ENCODE measurements at places on chromosomes 7 and 10. TPM values are rescaled to one million over a fixed set of nuclear protein-coding genes. Genes with fewer than 3 reads are reported as not detected.
A peak's percentile ranks its signal among the peaks of the same experiment; 100 is the strongest.

DNA sequence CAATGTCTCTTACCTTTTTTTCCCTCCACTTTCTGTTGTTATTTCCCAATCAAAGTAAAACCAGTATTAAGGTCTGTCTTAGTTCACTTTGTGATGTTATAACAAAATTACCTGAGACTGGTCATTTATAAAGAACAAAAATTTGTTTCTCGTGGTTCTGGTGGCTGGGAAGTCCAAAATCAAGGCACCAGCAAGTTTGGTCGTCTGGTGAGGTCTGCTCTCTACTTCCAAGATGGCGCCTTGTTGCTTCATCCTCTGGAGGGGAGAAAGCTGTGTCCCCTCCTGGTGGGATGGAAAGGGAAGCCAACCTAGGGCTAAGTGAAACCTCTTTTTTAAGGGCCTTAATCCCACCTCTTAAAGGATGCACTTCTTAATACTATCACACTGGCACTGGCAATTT, 22.3 kb upstream of the INSYN2A start:
- DNase-seq = no peak

DNA sequence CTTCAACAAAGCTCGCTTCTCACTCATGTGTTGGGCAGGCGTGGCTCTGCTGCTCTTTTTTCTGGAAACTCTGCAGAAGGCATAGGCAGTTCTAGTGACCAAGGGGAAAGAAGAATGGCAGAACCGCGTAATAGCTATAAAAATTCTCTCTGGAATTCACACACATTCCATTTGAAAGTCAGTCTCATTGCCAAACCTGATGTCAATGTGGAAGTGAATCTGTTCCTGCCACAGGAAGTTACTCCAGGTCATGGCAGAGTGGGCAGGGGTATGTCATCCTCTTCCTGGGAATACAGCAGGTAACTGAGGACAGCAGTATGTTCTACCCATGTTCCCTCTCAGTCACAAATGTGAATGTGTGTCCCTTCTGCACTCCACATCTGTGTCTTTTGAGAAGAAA, 8.2 kb upstream of the PAXIP1 start:
- DNase-seq = no peak

- no peak for DNase-seq
Observed at GRCh38 chr7:39741942-39742623, 118.7 kb downstream of the RALA start.

GRCh38 chr10:31949266-31949665, 20.6 kb upstream of the ARHGAP12 start:
- DNase-seq = no peak

DNA sequence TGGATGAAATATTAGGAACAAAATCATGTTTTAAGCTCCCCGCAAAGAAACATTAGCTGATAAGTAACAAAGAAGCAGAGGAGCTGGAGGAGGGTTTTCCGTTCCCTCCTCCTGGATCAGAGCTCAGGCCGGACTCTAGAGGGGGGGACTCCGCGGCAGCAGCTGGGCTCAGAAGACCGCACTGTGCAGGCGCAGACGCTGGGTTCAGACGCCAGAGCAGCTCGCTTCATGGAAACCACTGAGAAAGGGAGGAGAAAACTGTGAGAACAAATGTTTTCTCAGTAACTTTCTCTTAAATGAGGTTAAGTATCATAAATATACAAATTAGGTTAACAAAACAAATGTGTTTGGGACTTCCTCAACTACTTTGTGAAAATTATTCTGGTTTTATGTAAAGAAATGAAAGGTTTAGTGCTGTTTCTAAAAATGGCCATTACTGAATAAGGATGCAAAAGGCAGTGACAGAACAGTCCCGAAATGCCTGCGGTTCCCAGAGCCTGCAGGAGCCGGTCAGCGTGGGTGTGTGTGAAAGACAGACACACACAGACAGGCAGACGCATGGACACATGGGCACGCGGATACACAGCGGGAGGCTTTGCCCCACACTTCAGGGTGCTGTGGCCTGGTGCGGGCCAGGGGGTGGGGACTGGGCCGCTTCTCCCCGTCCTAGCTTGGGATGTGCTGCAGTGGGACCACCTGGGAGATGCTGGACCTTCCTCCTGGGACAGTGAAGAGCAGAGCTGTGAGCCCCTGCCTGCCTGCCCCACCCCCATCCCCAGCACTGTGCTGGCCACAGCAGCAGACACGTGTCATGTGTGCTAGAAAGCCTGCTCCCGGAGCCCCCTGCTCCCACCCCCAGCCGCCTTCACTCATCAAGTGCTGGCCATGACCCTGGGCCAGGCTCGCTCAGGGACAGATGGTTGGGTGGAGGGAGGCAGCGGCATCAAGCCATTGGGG, 20.3 kb upstream of the ADGRA1 start:
- DNase-seq = peak; percentile 68

DNA sequence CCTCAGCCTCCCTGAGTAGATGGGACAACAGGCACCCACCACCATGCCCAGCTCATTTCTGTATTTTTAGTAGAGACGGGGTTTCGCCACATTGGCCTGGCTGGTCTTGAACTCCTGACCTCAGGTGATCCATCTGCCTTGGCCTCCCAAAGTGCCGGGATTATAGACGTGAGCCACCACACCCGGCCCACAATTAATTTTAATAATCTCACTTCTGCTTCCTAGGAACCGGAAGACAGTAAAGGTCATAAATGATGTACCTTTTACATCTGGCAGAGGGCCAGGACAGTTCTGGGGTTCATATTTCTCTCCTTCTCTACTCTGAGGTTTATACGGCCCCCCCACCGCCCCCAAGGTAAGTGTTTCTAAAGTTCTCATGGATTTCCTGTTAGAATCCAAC, 31.2 kb upstream of the AOAH start:
- no peak for DNase-seq

GRCh38 chr10:124088915-124089314, 4.5 kb downstream of the CHST15 start:
- no peak for DNase-seq

GRCh38 chr10:74081192-74081803, 69.3 kb downstream of the AP3M1 start:
- DNase-seq = peak; percentile 47

- DNase-seq = peak; percentile 32
Observed at GRCh38 chr10:50577681-50578350, 45.9 kb downstream of the SGMS1 start.

GRCh38 chr10:124035306-124035927, 58.0 kb downstream of the CHST15 start:
- DNase-seq = no peak

- DNase-seq = no peak
Observed at GRCh38 chr7:38393874-38394273, 120.4 kb upstream of the TARP start.

DNA sequence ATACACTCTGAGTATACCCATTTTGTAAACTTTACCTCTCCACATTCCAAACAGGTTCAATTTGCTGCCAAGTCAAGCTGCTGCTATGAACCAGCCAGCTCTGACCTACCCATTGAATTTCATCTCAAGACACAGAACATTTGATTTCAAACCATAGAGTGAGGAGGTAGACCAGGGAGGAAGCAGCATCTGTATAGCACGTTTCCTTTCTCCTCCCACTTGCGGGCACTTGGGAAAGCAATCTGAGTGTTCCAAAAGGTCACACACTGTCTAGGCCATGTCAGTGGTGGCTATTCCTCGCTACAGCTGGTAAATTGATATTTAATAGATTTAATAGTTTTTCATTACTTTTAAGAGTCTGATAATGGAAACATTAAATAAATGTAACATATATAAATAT, 147.8 kb upstream of the EEPD1 start:
- DNase-seq = no peak

VAX1 gene
- polyA plus RNA-seq = not detected

SFRP4 gene
- 7.8 TPM for polyA plus RNA-seq

CALHM1 gene
- polyA plus RNA-seq = 0.06 TPM

PNLIPRP2 gene
- not detected for polyA plus RNA-seq

HMX3 gene
- not detected for polyA plus RNA-seq

Measured in hindlimb muscle (tissue), 1 donor.